ENCODE measurements at places on chromosomes 12 and 14.

- DNase-seq = no peak
These were observed 82.9 kb downstream of the FGD4 start for GRCh38 chr12:32482226-32482625.

DNA sequence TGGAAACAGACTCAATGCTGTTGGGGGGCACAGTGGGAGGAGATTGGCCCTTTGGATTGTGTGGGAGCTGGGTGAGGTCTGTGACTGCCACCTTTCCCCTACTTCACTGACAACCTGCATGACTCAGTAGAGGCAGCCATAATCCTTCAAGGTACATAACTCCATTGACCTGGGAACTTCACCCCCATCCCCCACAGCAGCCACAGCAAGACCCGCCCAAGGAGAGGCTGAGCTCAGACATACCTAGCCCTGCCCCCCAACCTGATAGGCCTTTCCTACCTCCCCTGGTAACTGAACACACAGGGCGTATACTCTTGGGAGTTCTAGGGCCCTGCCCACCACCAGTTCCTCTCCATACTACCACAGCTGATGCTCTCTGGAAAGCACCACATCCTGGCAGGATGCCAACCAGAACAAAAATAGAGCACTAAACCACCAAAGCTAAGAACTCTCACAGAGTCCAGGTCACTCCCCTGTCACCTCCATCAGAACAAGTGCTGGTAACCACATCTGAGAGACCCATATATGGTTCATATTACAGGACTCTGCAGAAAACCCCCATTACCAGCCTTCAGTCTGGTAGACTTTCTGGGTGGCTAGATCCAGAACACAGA lies 703.9 kb downstream of the FSCB start:
- DNase-seq = no peak

GRCh38 chr12:87280893-87281292 lies 748.3 kb downstream of the C12orf50 start:
- DNase-seq = no peak

DNA sequence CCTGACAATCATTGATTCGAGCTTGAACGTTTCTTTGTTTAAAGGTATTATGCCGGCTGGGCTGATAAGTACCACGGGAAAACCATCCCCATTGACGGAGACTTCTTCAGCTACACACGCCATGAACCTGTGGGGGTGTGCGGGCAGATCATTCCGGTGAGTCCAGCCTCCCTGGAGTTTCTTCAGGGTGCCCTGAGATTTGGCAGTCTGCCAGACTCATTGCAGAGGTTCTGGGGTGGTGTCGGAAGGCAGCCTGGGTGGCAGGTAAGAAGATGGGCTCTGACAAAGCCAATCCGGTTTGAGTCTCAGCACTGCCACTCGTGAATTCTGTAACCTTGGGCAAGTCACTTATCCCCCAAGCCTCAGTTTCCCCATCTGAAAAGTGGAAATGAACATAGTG lies 23.0 kb downstream of the ALDH2 start:
- DNase-seq = no peak

GRCh38 chr12:129696926-129697325 lies 206.9 kb downstream of the TMEM132D start:
- DNase-seq = no peak

DNA sequence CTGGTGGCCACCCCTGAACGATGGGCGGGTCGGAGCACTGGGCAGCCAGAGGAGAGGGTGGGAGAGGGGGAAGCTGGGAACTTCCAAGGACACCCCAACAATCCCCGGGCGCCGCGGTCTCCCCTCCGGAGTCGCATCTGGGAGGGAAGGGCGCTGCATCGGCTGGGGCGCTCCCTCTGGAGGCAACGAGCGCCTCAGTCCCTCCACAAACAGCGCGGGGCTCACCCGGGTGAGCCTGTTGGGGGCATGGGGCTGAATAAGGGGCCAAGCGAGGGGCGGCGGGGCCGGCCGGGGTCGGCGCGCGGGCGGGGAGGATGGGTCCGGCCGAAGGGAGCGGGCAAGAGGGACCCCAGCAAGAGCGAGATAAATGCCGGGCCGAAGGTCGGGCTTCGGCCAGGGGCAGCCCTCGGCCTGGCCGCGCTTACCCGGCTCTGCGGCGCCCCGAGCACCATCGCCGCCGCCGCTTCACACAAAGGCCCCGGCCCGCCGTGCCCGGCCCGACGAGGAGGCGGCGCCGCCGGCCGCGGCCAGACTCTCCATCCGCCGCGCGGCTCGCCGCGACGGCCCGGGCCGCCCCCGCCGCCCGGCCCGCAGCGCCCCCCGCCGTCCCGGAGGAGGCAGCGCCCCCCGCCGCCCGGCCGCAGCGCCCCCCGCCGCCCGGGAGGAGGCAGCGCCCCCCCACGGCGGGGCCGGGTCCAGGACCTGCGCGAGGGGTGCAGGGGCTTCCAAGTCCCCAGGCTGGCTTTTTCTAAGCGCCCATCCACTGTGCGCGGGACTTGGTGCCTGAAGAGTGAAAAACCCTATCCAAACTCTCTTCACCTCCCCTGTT lies at the start of gene ZBTB39:
TSS of gene ZBTB39 (minus strand) at position 567 of the 829 bp plus-strand sequence. CDS start 1,629 bp downstream, outside the sequence.
- DNase-seq = peak; percentile 81

DNA sequence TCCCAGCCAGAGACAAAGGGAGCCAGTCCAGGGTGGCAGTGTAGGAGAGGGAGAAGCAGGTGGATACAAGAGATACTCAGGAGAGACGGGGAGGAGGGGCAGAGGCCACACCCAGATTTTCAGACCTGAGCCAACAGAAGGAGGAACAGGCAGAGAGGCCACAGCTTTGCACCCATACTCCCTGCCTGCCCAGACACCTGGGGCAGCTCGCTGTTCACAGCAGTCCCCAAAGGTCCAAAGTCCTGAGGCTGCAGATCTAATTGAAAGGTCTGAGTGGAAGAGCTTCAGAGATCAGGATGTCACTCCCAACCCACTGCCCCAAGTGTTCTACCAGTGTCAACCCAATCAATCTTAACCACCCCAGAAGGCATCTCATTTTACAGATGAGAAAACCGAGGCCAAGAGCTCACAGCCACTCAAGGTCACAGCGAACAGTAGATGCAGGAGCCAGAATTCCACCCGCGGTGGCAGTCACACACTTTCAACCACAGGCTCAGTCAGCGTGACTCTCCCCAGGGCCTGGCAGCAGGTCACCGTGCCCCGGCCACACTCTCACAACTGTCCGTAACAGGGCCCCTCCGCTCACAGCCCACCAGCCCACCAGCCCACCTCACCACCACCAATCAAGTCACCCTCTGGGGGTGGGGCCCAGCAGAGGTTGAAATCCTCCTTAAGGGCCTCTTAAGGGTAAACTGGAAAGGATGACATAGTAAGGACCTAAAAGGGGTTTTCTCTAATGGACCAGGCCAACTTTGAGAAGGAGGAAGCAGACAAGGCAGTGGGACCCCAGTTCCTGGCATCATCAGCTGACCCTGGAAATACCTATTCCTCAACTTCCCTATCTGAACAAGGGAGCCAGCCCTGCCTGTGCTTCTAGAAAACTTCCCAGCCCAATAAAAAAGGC lies 33.3 kb downstream of the ACTN1 start:
- DNase-seq = no peak

GRCh38 chr12:52438305-52439301 lies 4.4 kb upstream of the KRT75 start:
- DNase-seq = no peak

DNA sequence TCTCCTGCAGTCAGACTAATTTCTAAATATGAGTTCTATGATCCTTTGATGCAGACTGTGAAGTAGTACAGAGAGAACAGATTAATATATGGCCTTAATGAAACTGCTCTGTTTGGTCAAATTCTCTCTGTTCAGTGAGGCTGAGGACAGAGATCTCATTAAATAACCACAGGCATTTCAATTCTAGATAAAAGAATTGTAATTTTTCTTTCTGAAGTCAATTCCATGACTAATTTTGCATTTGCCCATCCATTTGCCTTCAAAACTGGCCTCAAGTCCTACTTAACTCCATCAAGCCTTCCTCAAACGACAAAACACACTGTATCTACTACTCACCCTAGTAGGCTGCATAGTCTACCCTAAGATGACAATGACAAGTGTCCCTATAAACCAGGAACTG lies 67.1 kb downstream of the DUSP16 start:
- DNase-seq = no peak

- no peak for DNase-seq
These were observed 43.8 kb downstream of the DDHD1 start for GRCh38 chr14:53109105-53110041.

- no peak for DNase-seq
These were observed 215.6 kb downstream of the TTC8 start for GRCh38 chr14:89040080-89040459.

- no peak for DNase-seq
These were observed 3.2 kb downstream of the KRT86 start for GRCh38 chr12:52277486-52278245.

GRCh38 chr12:97404543-97404942 lies 58.1 kb upstream of the RMST start:
- peak; percentile 16 for DNase-seq

DNA sequence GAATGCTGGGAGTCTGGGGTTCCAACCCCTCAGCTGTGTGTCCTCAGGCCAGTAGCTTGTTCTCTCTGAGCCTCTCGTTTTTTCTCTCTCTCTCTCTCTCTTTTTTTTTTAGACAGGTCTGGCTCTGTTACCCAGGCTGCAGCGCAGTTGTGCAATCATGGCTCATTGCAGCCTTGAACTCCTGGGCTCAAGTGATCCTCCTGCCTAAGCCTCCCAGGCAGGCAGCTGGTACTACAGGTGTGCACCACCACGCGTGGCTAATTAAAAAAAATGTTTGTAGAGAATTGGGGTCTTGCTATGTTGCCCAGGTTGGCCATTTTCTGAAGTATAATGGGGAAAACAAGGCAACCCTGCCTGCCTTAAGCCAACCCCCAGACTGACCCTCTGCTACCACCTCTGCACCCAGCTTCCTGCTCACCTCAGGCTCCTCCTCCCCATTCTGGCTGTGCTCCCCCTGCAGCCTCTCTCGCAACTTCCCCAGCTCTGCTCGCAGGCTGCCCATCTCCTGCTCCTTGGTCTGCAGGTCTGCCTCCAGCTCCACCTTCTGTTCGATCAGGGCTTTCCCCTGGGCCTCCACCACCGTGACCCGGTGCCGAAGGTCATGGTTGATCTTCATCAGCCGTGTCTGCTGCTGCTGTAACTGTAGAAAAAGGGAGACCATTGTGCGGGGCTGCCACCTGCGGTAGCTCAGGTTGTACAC lies 35.2 kb downstream of the RILPL1 start:
- no peak for DNase-seq

DNA sequence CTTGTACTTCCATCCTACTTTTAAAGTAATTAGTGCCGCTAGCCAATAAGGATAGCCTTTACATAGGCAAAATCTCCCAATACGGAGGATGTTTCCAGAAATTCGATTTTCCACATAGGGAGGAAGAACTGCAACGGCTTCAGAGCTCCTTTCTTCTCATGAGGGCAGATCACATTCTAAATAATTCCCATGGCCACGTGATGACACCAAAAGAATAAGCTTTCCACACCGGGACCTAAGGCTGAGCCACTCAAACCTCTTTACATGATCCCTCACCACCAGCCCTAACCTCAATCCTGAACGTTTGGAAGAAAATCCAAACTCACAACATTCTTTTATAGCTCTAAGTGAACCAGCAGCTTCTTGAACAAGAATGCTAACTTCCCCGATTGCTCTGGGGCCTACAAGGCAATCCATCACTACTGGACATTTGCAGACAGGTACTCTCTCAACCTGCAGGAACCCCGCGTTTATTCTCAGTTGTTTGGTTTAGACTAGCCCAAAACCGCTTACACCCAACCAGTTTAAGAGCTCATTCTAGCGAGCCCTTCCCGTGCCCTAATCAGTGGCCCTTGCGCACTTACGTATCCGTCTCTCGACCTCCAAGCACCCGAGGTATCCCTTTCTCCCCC lies 884 bp downstream of the CAPRIN2 start:
- no peak for DNase-seq

GRCh38 chr14:61406675-61407074 lies 85.3 kb downstream of the PRKCH start:
- no peak for DNase-seq

- no peak for DNase-seq
These were observed 55.9 kb upstream of the NAV3 start for GRCh38 chr12:77774761-77775160.

- DNase-seq = no peak
These were observed 40.7 kb upstream of the CMKLR1 start for GRCh38 chr12:108379823-108380222.

GRCh38 chr12:25884024-25884919 lies 74.2 kb upstream of the RASSF8 start:
- DNase-seq = no peak

DNA sequence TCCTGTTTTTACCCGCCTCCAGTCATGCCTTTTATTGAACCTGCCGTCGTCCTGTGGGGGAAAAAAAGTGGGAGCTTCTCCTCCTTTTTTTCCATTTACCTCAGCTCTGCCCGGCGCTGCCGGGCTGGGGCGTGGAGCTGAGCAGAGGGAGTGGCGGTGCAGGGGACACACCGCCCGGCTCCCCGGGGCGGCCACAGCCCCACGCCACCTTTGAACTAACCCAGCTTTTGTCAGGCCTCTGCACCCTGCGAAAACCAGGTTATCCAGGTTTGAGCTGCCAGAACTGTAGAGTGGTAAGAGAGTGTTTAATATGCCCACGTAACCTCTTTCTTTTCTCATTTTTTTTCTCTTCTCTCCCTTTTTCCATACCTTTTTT lies 161.0 kb upstream of the FKBP4 start:
- DNase-seq = no peak

- no peak for DNase-seq
These were observed 62.9 kb downstream of the DPF3 start for GRCh38 chr14:72830786-72831594.

Data from BE2C (cell line).